ENCODE measurements at places on chromosomes 3 and 15.

- no peak for DNase-seq
Observed at GRCh38 chr3:196754091-196754981, 14.7 kb downstream of the PAK2 start.

- DNase-seq: peak; percentile 53
Observed at GRCh38 chr3:130480736-130481135, 36.2 kb upstream of the COL6A6 start.

GRCh38 chr3:78724859-78725258 is 1042.9 kb downstream of the ROBO1 start:
- no peak for DNase-seq

- DNase-seq: no peak
Observed at GRCh38 chr3:141218162-141218835, 13.3 kb upstream of the PXYLP1 start.

DNA sequence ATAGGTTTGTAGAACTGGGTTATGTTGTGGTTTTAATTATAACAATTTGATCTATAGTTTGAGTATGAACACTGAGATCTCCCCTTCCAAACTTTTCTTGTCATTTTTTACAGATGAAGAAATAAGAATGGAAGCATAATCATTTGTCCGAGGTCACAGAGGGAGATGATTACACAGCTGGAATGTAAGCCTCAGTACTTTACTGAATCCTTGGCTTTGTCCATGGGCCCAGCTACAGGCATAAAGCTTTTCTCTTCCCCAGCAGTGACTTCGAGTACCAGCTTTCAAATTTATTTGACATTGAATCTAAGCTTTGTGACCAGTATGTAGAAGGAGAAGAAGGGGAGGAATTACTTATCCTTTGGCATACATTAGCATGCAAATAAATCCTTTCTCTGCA is 80.9 kb upstream of the DCBLD2 start:
- no peak for DNase-seq

- peak; percentile 50 for DNase-seq
Observed at GRCh38 chr3:194136519-194137007, 615 bp downstream of the HES1 start.

DNA sequence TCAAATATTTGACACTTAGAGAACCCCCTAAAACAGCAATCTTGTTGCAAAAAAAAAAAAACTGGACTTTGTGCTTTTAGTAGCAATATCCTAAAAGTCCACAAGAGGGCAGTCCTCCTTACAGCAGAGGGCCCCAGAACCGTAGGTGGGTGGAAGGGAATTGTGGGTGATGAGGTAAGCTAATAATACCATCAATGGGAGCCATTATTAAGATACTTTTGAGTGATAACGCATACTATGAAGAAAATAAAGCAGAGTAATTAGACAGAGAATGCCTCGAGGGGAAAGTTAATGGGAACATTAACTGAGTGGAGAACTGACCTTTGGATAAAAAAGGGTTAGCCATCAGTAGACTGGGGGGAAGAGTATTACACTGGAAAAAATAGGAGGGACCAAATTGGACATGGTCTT is 229.9 kb downstream of the THRB start:
- DNase-seq: no peak

DNA sequence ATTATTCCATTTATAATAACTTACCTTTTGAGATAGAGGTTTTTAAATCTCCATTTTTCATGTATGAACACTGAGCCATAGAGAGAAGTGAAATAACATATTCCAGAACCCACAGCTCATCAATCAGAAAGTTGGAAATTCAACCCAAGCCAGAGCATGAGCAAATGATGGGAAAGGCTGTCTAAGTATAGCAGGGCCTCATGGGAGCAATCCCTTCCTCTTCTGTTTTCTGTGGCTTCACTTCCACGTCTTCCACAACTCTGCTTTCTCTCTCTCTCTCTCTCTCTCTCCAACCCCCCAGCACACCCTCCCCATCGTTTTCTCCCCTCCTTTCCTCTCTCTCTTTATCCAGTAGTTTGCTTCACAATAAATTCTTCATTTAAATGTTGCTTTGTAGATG is 14.8 kb upstream of the IL1RAP start:
- DNase-seq: no peak

GRCh38 chr3:25292595-25292994 is 135.5 kb upstream of the RARB start:
- no peak for DNase-seq

GRCh38 chr3:128584412-128585020 is 66.1 kb downstream of the RPN1 start:
- DNase-seq: peak; percentile 82

- no peak for DNase-seq
Observed at GRCh38 chr15:30923429-30923828, 19.7 kb downstream of the FAN1 start.

DNA sequence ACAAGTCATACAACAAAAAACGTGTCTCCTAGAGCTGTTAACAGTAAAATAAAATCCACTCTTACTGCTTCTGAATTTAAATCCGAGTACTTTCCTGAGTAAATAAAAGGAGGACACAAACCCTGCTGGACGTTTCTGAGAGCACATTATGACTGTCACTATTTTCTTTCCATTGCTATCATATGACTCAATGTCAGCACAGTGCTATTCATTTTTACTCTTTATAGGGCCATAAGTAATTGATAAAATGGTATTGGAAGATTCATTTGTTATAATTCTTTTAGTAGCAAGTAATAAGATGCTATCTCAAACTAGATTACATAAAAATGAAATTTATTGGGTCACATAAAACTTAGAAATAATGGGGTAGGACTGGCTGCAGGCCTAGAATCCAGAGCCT is 68.6 kb downstream of the ALCAM start:
- DNase-seq: no peak

DNA sequence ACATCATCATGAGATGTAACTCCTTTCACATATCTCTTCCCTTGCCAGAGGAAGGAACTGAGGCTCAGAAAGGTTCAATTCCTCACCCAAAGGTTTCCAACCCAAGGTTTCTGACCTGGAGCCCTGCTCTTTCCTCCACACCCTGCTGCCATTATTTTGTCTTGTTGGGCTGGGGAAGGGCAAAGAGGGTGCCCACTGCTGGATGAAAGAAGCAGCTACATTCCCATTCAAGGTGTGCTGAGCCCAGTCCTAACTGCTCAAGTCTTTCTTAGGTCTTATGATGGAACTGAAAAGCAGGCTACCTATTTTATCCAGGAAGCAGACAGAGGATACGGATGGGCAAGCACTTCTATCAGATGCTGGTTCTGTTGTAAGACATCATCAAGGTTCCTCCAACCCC is 258.0 kb upstream of the CTDSPL start:
- no peak for DNase-seq

DNA sequence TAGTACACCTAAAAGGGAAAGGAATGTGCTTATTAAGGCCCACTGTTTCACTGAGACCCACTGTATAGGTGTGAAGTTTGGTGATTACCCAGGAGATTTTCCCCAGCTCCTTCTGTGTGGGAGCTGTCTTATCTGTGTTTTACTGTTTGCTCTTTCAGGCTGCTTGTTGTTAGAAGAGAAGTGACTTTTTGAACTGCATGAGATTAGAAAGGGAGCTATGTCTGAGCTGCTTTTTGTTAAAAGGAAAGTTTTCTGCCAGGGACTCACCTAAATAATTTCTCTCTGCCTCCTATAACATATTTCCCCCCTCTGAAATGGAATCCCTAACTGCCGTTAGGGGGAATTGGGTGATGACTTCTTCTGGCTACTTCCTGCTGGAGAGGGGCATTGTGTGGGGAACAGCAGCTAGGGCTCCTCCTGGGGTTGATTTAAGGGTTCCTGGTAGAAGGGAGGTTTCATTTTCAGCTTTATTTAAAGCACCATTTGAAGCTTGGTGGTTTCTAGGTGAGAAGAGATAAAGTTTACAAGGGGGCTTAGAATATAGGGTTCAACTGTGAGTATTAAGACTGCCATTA is 77.1 kb upstream of the ATP11B start:
- DNase-seq: no peak

GRCh38 chr15:34648294-34648631 is 64.8 kb upstream of the GOLGA8B start:
- no peak for DNase-seq

DNA sequence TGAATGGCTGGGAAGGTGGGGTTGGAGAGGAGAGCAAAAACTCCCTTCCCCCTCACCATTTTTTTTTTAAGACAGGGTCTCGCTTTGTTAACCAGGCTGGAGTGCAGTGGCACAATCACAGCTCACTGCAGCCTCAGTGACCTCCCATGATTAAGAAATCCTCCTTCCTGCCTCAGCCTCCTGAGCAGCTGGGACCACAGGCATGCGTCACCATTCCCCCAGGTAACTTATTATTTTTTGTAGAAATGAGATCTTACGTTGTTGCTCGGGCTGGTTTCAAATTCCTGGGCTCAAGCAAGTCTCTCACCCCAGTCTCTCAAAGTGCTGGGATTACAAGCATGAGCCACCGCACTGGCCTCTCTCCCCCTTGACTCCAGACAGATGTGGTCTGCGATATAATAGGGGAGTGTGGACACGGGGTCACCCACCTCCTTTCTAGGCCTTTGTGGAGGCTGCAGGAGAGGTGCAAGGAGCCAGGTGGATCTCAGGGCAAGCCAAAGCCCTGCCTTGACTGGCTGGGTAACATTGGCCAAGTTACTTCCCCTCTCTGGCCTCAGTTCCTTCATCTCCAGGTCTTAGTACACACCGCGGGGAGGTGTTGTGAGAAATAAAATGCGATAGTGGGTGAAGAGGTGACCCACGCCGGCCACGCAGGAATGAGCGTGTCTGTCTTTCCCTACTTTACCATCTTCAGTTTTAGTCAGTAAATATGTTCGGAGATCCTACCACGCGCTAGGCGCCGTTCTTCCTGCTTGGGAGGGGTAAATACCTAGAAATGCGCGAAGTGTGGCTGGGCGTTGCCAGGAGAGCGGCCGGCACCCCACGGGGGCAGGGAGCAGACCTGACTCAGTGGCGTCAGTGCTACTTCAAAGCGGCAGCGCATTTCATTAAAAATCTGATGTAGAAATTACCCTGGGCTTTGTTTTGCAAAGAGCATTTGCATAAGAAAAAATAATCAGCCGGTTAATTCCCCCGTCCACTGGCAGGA is 20.2 kb upstream of the CORO2B start:
- peak; percentile 35 for DNase-seq

- no peak for DNase-seq
Observed at GRCh38 chr15:64997745-64998375, 8.1 kb upstream of the SPG21 start.

- no peak for DNase-seq
Observed at GRCh38 chr15:73403171-73403570, 34.4 kb upstream of the HCN4 start.
